D341Med (cell line): ENCODE measurements at places on chromosomes 7 and 10.

DNA sequence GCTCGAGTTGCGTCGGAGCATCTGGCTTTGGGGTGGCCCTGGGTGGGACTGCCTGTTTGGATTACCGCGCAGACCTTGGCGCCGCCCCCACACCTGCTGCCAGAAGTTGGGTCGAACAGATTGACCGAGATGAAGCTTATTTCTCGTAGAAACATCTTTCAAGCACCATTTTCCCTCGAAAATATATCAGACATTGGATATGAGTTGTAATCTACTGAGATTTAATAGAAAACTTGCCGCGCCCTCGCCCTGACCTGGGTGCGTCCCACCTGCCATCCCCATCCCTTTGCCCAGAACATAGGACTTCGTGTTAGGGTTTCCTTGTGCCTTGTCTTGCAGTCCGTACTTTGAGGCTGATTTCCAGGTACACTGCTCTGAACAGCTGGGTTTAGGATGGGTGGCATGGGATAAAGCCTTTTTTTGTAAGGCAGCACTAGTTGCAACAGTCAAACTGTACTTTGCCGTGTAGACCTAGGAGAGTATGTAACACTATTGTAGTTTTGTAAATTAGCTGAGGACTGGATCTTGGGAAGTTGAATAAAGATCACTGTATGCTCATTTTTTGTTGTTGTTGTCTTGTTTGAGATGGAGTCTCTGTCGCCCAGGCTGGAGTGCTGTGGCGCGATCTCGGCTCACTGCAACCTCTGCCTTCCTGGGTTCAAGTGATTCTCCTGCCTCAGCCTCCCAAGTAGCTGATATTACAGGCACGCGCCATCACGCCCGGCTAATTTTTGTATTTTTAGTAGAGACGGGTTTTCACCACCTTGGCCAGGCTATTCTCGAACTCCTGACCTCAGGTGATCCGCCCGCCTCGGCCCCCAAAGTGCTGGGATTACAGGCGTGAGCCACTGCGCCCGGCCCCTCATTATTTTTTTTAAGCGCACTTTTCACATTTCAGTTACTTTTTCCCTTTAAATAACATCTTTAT is 978 bp downstream of the OGDH start:
- DNase-seq, result no peak

DNA sequence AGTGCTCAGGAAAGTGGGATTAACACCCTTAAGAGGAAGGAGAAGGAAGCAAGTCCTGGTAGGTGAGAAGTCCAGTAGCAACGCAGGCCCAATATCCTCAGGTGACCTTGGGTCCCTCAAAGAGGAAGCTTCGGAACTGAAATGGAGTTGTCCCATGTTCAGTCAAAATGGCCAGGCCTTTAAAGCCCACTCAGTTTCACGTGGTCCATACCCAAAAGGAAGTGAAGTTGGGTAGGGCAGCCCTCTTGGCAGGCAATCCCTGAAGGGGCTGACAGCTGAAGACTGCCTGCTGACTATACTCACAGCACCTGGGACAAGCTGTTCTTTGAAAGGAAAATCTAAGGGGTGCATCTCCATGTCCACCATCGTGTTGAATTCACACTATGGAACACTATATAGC is 3.0 kb downstream of the GSAP start:
- no peak for DNase-seq

DNA sequence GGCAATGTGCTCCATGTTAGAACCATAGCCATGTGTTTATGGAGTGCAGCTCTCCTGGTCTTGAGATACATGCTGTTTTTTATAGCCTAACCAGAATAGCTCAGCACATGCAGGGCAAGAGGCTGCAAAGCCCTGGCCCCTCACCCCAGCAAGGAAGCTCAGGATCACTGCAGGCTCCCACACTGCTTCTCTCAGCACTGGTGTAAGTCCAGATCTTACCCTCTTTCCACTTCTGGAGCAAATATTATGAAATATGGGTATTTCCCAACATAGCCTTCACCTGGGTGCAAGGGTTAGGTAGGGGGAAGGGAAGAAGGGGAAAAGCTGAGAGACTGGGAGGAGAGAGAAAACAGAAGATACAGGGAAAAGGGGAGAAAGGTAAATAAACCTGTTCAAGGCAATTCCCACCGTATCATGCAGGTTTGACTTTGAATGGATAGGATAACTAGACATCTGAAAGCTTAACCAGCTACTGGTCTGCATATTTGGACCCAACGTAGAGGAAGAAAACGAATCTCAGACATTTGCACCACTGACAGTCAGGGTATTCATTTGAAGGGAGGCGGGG is 19.7 kb downstream of the SKIDA1 start:
- no peak for DNase-seq

GRCh38 chr7:3201937-3202710 is 98.9 kb upstream of the SDK1 start:
- DNase-seq, result no peak

GRCh38 chr10:2392145-2392812 is 655.0 kb upstream of the ADARB2 start:
- DNase-seq, result no peak
